ENCODE measurements at places on chromosomes 6 and 20. TPM values are rescaled to one million over a fixed set of nuclear protein-coding genes. Genes with fewer than 3 reads are reported as not detected.

- DNase-seq: no peak
Observed at GRCh38 chr20:45833030-45833882, at the start of gene SNX21. Gene SNX21 (plus strand): TSS chr20:45833799. CDS start chr20:45833920, 121 bp downstream.

- no peak for DNase-seq
Observed at GRCh38 chr6:119233312-119233984, 116.1 kb downstream of the MAN1A1 start.

DNA sequence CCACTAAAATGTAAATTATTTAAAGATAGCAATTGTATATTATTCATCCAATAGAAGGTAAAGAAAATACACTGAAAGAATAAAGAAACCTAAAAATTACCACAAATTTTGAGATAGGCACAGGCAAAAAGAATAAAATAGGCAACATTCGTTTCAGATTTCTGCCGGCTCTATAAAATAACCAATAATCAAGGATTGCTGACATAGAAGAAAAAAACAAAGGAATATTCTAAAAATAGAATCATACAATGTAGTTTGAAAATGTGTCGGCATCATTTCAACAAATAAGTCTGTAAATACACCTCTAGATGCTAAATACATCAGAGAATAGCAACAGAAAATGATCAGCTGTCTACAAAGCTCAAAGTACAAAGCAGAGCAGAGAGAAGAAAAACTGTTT, 973.3 kb downstream of the EPHA7 start:
- no peak for DNase-seq

DNA sequence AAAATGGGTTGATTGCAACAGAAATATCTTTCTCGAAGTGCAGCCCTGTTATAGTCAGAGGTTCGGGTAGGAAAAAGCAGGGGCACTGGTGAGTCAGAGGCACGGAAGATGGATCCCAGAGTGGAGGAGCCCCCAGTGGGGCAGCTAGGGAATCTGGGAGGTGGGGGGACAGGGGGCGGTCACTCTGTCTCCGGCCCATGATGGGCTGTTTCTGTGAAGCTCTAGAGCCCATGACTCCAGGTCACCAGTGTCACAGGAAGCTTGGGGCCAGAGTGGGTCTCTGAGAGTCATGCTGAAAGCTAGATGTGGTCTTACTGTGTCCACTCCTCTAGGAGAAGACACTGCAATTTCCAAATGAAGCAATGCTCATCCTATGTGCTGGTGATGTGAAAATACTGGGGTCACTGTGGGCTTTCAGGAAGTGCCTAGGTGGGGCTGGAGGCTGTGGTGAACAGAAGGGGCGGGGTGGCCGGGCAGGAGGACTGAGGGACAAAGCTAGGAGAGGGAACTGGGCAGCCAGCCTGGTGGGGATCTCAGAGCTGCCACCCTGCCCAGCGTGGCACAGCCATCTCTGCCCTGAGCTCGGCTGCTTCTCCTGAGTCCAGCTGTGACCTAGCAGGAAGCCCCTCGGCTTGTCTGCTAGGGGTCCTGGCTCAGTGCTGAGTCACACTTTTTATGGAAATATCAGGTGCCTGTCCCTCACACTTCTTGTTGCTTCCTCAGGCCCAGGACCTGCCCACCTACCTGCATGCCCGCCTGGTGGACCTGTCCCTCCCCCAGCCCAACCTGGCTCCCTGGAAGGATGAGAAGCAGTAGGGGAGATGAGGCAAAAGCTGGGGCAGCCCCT, 54.2 kb downstream of the IRF4 start:
- DNase-seq: no peak

DNA sequence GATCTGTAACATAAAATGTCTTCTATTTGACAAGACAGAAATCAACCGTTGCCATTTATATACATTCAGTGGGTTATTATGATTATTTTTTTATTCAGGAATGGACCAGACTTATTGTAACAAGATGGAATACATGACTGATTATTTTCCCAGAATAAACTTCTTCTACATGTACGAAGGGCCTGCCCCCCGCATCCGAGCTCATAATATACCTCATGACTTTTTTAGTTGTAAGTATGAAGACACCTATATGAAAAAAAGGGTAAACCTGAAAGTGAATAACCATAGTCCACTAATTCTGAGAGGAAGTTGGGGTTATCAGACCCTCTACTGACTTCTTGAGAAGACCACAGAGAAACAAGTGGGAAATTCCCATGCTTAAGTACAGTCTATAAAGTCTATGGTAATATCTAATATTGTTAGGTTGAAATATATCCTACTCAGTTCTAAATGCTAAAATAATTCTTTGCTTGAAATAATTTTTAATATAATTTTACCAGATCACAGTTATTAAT, 15.9 kb downstream of the OR2A4 start:
- no peak for DNase-seq

GRCh38 chr6:126821706-126822105, 296.8 kb upstream of the RSPO3 start:
- DNase-seq: no peak

- no peak for DNase-seq
Observed at GRCh38 chr6:96301781-96302180, 219.8 kb upstream of the UFL1 start.

GRCh38 chr6:15596186-15596896, 66.5 kb downstream of the DTNBP1 start:
- no peak for DNase-seq

DNA sequence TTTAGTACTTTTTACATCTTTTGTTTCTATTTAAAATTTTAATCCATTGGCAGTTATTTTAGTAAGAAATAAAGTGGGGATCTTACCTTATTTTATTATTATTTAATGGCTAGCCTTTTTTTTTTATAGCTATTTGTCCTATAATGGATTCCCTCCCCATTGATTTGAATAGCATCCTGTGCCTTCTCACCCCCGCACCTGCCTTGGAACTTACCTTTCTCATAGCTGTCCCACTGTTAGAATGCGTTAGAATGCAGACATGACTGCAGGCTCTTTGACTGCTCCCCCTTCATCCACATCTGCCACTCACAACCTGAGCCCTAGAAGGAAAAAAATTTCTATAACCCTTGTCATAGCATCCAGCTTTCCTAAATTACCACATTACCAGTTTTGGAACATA, 9.1 kb downstream of the PKIB start:
- no peak for DNase-seq

The JPH2 gene
- not detected for total RNA-seq

The CRISP2 gene
- not detected for total RNA-seq

The MAP1LC3A gene
- not detected for total RNA-seq

The PREX1 gene
- 20.7 TPM for total RNA-seq
